ENCODE measurements at places on chromosomes 11 and 22.

DNA sequence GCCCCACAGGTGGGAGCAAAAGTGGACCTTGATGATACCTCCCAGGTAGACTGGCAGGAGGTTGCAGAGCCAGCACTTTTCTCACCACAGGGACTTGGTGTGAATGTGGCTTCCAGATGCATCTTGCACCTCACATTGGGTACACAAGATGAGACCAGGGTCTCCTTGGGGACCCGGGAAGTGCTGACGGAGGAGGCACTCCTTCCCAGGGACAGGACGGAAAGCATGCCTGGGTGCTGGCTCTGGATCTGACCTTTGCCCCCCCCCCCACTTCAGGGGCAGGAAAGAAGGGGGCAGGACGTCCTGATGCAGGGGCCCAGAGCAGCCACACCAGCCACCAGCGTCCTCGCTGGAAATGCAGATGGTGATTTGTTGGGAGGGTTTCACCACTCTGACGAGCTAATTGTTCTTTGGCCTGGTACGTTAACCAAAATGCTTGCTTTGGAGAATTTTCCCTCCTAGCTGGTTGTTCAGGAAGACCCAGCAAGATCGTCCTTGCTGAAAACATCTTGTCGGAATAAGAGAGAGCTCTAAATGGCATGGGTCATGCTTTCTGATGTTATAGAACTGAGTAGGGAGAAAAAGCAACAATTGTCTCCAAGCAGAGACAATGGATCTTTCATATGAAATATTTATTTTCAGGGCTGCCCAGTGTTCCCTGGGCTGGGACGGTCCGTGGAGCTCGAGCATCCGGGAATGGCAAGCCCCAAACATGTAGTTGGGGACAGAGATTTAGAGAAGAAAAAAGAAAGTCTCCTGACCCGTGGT, 74.4 kb upstream of the PPARA start:
- no peak for DNase-seq

DNA sequence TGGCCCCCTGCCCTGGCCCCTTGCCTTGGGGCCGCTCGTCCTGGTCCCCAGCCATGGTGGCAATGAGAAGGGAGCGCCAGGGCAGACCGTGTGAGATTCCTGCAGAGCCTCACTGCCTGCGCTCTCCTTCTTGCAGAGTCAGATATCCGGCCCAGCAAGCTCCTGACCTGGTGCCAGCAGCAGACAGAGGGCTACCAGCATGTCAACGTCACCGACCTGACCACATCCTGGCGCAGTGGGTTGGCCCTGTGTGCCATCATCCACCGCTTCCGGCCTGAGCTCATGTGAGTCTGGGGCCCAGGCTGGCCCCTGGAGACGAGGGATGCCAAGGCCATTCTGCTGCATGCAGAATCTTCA, 114.1 kb downstream of the MICAL2 start:
- DNase-seq = no peak

DNA sequence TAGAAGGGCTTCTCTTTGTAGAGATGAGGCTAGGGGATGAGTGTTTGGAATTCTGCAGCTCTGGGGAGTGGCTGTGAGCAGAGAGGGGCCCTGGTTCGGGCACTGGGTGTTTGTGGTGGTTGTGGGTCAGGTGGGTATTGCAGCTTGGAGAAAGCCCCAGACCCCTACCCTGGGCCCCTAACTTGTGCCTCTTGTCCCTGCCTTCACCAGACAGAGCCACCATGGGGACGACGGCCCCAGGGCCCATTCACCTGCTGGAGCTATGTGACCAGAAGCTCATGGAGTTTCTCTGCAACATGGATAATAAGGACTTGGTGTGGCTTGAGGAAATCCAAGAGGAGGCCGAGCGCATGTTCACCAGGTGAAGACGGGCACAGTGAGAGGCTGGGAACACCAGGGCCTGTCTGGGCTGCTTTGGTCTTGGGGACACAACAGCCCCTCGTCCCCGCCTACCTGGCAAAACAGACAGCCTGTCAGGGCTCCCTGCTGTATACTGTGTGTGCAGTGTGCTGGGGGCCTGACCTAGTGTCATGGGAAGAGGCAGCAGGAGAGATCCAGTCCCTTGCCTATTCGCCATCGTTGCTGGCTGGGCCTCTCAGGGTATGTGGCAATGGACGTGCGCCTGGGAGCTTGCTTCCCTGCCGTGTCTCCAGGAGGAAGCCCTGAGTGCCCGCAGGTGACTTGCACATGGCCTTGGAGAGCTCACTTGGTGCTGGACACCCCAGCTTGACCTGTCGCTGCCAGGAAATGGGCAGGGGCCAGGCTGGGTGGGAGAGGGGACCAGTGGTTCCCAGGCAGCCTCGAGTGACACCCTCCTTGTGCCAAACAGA, 4.3 kb downstream of the INCENP start:
- DNase-seq = no peak

- DNase-seq = no peak
These were observed 32.0 kb downstream of the TMEM123 start for GRCh38 chr11:102420547-102420946.

DNA sequence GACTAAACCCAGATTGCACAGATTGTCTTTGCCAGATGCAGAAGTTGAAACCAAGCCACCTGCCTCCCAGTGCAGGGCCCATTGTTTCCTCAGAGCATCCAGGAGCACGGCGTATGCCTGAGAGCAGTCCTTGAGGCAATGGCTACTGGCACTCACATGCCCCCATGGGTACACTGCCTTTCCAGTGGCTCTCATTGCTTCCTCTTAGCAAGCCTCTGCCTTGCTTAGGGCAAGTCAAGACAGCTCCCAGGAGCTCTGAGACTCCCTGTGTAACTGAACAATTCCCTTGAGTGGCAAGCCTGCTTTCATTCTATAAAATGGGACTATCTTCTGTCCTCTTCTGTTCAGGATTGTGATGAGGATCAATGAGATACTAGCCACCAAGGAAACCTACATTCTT, 4.1 kb downstream of the SYTL2 start:
- no peak for DNase-seq

GRCh38 chr11:72774499-72774898, 19.3 kb downstream of the STARD10 start:
- DNase-seq = no peak

Data from hindlimb muscle (tissue), 1 donor.